ENCODE measurements at places on chromosomes 13 and 19. TPM values are rescaled to one million over a fixed set of nuclear protein-coding genes. Genes with fewer than 3 reads are reported as not detected.

- no peaks in the 10 kb centered on the region for H3K27me3 ChIP-seq
- peak overlapping the region; percentile 59 for H3K27ac ChIP-seq
- H3K4me1 ChIP-seq: peaks cover 22% of the 10 kb centered on the region
- H3K36me3 ChIP-seq: no peaks in the 10 kb centered on the region
Observed at GRCh38 chr19:17488593-17489391, 18.5 kb downstream of the SLC27A1 start.

- peaks cover 32% of the 10 kb centered on the region for H3K4me1 ChIP-seq
- no peak overlapping the region for H3K4me3 ChIP-seq
- peak; percentile 62 for DNase-seq
- H3K36me3 ChIP-seq: peaks cover 80% of the 10 kb centered on the region
- peak overlapping the region; percentile 66 for H3K27ac ChIP-seq
Observed at GRCh38 chr19:3443840-3444694, 36.3 kb downstream of the SMIM24 start.

- peaks cover 4% of the 10 kb centered on the region for H3K36me3 ChIP-seq
- no peaks in the 10 kb centered on the region for H3K27me3 ChIP-seq
- H3K4me1 ChIP-seq: no peaks in the 10 kb centered on the region
- H3K4me3 ChIP-seq: no peak overlapping the region
Observed at GRCh38 chr19:33202546-33203507, 8.7 kb downstream of the LRP3 start.

DNA sequence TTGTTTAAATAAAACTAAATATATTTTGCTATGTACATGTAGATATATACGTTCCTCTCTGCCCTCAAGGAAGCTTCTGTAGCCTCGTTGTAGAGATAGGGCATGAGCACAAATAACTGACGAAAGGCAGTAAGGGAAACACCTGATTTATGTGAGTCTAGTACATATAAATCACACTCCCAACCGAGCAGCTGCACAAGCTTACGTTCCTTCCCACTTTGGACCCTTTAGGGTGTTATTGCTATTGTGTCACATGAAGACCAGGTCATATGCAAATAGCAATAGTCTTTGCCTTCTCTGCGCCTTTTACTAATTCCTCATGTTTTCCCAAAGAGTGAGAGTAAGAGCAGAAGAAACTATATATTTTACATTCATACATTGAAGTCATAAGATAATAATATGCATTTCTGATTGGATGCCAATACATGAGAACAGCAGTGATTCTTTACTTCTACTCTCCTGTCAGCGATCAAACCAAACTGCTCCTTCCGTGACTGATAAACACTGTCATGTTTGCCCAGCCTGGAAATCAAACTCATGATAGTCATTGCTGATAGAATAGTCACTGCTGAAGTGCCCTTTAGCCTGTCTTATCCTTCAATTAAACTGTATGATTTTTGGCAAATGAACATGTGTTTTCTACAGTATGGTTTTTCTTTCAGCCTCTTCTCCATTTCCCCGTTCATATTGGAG is 127.2 kb upstream of the MAB21L1 start:
- no peaks in the 10 kb centered on the region for H3K36me3 ChIP-seq
- no peak overlapping the region for H3K27ac ChIP-seq
- no peak for DNase-seq
- H3K4me3 ChIP-seq: no peak overlapping the region

- no peak overlapping the region for H3K27ac ChIP-seq
- H3K4me1 ChIP-seq: no peaks in the 10 kb centered on the region
- H3K36me3 ChIP-seq: no peaks in the 10 kb centered on the region
- no peaks in the 10 kb centered on the region for H3K27me3 ChIP-seq
- no peak for DNase-seq
Observed at GRCh38 chr13:50463719-50464118, 379.8 kb downstream of the DLEU7 start.

DNA sequence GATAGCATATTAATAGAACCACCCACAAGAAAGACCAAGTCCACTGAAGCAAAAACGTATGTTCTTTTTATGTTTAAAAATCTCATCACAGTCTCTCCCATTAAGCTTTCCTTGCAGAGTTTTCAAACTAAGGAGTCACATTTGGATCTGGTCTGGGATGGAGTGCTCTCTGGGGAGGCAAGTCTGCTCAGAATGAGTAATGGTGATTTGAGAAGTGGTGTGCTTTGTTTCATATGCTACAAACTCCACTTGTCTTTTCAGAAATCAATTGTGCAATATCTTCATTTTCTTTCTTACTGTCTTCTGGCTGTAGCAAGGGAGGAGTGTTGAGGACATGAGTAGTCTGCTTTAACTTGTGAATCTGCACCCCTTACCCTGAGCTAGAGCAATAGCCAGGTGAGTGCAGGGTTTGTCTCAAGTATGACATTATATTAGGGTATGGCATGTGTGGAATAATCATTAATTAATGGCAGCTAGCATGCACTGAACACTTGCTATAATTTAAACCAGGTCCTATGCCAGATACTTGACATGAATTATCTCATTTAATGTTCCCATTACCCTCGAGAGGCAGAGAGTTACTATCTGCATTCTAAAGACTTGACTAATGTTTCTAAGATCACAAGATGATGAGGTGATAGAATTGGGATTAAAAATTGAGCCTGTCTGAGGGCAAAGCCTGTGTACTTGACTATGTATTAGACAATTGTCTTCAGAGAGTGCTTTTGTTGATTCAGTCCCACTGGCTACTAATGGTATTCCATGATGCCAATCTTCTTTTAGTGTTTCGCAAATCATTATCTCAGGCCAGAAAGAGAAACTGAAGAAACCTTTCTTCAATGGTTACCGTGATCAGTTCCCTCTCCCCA is 171.8 kb downstream of the GPC6 start:
- no peaks in the 10 kb centered on the region for H3K4me1 ChIP-seq
- DNase-seq: no peak
- no peaks in the 10 kb centered on the region for H3K36me3 ChIP-seq
- no peak overlapping the region for H3K4me3 ChIP-seq

GRCh38 chr19:27765397-27765796 is 1447.6 kb downstream of the UQCRFS1 start:
- no peaks in the 10 kb centered on the region for H3K27me3 ChIP-seq
- DNase-seq: no peak
- no peaks in the 10 kb centered on the region for H3K4me1 ChIP-seq
- no peak overlapping the region for H3K27ac ChIP-seq
- no peak overlapping the region for H3K4me3 ChIP-seq

DNA sequence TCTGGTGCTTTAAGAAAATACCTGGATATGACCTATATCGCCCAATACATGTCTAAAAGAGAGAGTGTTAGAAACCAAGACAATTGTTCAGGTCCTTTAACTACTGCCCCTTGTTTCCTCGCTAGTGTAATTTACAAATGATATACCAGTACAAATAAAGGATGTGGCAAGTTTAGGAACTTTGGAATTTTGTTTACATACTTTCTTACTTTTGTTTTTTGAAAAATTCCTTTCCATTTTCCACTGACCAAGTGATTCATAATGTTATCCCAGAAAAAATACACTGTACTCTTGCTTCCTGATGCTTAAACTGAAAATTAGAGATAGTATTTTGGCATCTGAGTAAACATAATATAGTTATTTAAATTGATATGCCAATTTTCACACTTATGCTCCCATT is 96.8 kb upstream of the CSNK1A1L start:
- no peak for DNase-seq
- H3K36me3 ChIP-seq: no peaks in the 10 kb centered on the region
- H3K4me1 ChIP-seq: no peaks in the 10 kb centered on the region

DNA sequence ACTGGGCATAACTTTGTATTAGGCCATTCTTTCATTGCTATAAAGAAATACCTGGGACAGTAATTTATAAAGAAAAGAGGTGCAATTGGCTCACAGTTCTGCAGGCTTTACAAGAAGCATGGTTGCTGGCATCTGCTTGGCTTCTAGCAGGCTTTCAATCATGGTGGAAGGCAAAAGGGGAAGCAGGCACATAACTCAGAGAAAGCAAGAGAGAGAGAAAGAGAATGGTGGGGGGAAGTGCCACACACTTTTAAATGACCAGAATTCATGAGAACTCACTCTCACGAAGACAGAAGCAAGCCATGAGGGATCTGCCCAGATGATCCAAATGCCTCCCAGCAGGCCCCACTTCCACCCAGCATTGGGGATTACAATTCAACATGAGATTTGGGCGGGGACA is 179.7 kb downstream of the SPRY2 start:
- no peaks in the 10 kb centered on the region for H3K36me3 ChIP-seq
- no peak overlapping the region for H3K4me3 ChIP-seq
- H3K4me1 ChIP-seq: peaks cover 5% of the 10 kb centered on the region
- no peak for DNase-seq
- no peak overlapping the region for H3K27ac ChIP-seq

DNA sequence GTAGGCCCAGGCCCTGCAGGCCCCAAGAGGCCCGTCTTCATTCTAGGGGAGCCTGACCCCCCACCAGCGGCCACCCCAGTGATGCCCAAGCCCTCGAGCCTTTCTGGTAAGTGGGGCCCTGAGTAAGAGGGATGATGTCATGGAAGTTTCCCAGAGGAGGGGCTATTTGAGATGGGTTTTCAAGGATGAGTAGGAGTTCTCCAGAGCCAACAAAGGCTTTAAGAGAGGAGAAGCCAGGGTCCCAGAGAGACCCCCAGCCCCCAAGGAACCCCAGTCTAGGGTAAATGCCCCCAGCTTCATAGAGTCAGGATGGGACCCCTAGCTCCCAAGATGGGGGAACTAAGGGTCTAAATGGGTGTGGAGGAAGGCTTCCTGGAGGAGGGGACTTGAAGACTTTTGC is 9.1 kb upstream of the PIK3R2 start:
- DNase-seq: no peak
- H3K4me1 ChIP-seq: no peaks in the 10 kb centered on the region
- H3K27me3 ChIP-seq: no peaks in the 10 kb centered on the region
- peaks cover 83% of the 10 kb centered on the region for H3K36me3 ChIP-seq
- H3K4me3 ChIP-seq: no peak overlapping the region
- no peak overlapping the region for H3K27ac ChIP-seq

- DNase-seq: no peak
- peak overlapping the region; percentile 42 for H3K27ac ChIP-seq
- no peaks in the 10 kb centered on the region for H3K27me3 ChIP-seq
- peaks cover 17% of the 10 kb centered on the region for H3K36me3 ChIP-seq
Observed at GRCh38 chr13:79403113-79403512, 2.9 kb downstream of the RBM26 start.

Gene MAST1
- total RNA-seq: 0.15 TPM

Gene SIGLEC12
- total RNA-seq: 5.9 TPM

Gene KLHL1
- not detected for total RNA-seq

Gene ZNF823
- 5.6 TPM for total RNA-seq

Gene ACER1
- not detected for total RNA-seq

Gene MRPL54
- total RNA-seq: 59.4 TPM
